Left hindlimb (tissue), 1 donor: ENCODE measurements at places on chromosomes 12 and 14.

DNA sequence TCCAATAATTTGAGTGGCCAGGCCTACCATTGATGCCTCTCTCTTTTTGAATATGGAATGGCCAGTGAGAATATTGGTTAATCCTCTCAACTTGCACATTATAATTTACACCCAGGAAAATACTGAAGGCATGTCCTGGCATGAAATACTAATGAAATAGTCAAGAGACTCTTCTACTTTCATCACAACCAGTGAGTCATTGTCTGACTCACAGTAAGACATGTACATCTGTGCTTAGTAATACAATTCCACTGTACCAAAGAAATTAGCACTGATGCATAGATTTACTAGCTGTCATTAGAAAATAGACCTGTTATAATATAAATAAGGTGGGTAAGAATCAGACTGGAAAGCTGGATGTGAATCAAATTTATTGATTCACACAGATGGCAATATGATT, 31.6 kb downstream of the KCNC2 start:
- DNase-seq, result no peak

DNA sequence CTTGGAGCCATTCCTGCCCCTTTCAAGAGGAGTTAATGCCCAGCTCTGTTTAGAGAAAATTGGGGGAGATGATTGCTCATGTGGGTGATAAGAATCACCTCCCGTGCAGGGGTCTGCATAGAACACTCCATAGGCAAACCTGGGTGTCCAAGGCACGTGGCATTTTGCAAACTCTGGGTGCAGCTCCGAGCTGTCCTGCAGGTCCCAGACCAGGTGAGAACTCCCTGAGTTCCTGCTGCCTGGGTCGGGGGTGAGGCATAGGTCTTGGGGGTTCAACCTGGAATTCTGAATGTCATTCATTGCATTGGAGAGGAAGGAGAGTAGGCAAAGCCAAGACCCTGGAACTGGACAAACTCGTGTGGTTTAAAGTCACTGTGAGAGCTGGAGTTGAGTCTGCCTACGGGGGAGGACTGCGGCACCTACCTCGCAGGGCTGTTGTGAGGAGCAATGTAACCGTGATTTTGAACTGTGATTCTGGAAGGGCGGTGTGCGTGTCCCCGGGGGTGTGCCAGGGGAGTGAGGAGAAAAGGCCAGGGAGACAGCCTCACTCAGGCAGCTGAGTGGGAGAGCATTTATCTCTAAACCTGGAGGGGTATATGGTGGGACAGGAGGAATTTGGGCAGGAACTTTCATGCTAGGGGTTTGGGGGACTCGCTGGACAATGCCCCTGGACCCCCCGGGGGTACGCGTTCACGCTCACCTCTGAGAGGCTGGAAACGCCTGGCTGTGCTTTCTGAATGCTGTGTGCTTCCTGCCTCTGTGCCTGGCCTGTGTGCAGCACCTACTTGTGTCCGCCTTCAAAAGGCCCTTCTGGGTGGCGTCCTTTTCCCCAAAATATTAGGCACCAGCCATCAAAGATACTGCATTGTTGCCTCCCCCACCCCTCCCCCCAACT, 30.4 kb downstream of the MEG3 start:
- DNase-seq, result no peak

GRCh38 chr12:111359914-111360276, 9.0 kb downstream of the PHETA1 start:
- DNase-seq, result no peak

GRCh38 chr14:53209370-53209769, 56.2 kb upstream of the DDHD1 start:
- DNase-seq, result no peak

DNA sequence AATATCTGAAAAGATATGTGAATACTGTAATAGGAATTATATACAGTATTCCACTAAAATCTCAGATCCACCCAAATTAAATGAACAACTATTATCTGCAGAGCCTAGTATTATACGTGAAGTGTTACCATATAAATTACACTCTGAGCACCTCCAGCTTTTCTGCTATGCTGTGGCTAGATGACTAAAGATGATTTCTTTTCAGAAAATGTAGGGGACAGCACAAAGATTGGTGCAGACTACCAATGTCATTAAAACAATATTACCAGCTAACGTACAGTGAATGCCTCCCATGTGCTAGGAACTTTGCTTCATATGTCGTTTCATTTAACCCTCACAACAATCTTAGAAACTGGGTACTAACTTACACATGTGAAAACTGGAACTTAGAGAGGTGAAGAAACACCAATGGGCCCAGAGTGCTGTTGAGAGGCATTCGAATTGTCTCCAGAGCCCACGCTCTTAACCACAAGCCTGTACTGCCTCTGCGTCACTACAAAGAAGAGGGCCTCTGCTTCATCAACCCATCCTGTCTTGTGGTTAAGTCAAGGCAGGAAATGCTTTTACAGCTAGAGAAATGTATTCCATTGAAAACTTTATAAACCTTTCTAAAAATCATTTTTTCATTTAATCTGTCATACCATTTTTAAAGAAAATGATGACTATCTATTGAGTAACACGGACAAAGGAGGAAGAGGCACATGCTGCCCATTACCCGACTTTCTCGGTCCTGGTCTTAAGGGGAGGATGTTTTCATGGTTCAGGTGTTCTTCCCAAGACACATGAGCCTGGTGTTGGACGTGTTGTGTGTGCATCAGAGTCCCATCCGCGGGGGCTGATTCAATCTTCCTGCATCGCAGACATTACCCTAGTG, 1.3 kb downstream of the GPR65 start:
- no peak for DNase-seq

DNA sequence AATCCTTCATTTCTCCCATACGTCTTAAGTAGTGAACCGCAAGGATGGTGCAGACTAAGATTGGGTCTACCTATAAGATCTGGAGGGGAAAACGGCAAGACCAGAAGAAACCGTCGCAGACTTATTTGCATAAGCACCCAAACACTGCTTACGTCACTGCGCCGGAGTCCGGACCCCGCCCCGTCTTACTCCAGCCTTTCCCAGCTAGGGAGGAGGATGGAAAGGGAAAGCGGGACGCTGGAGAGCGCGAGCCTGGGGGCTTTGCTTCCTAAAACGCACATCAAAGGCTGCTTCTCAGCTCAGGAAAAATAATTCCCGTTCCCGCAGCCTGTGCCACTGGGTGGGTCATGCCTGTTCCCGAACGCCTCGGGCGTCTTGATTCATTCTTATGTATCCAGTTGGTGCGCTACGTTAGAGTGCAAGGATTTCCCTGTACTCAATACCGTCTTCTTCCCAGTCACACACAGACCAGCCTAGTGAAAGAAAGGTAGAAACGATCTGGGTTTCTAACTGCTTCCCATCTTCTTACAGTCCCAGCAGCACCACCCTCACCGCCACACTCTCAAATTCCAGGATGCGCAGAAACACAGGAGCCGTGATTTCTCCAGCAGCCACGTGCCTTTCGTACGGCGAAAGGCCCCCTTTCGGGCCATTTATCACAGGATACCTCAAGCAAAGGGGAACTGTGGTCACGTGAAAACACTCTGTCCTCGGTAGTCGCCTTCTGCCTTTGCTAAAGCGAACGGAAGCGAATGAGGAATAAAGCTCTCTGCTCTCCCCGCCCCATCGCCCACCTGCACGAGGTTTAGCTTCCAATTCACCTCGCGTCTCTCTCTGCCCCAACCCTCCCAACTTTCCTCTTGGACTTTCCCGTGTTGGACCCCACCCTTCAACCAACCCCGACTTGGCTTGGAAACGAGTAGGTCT, 1.1 kb downstream of the SLC6A15 start:
- DNase-seq, result peak; percentile 83

DNA sequence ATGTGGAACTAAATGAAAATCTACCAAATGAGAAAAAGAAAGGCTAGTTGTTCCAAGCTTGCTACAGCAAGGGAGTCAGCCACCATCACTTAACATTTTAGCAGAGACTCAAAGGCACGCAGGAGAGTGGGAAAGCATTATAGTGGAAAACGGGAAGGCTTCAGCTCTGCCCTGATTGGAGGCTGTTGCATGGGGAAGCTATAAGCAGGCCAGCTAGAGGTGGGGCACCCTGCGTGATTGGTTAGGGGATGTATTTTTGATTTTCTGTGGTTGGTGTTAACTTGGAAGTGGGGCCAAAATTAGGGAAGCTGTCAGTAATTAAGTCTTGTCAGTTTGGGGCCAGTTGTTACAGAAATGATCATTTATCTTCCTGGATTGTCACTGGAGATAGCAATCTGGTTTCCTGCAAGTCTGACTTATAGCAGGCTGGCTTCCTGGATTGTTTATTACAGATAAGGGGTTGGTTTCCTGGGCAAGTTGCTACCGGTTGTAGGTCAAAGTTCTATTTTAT, 93.9 kb downstream of the FAR2 start:
- no peak for DNase-seq

- no peak for DNase-seq
Measured at GRCh38 chr14:80628547-80628946, 313.0 kb downstream of the CEP128 start.

GRCh38 chr14:94423453-94424056, 29.0 kb downstream of the SERPINA11 start:
- peak; percentile 57 for DNase-seq

GRCh38 chr14:70901269-70901668, 6.0 kb upstream of the PCNX1 start:
- DNase-seq, result no peak

DNA sequence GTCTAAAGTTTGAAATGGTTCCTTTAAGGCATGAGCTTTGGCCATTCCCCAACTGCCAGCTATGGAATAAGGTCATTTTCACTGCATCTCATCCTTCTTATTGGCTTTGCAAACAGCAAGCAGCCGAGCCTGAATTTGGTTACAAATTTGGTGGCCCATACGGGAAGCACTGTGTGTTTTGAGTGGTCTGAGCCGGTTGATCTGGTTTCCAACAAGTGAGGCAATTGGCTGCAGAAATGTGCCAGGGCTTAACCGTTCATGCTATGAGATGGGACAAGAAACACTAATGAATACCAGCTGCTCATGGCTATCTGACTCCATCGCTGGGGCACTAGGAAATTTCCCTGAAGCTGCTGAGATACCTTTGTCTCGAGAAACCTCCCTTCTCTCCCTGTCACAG, 9.3 kb downstream of the EDDM3A start:
- no peak for DNase-seq

GRCh38 chr14:66992776-66993175, 196.5 kb upstream of the GARIN2 start:
- no peak for DNase-seq

GRCh38 chr14:68401855-68402254, 391.0 kb downstream of the ZFP36L1 start:
- no peak for DNase-seq

- no peak for DNase-seq
Measured at GRCh38 chr14:61322799-61323290, 1.5 kb downstream of the PRKCH start.

- no peak for DNase-seq
Measured at GRCh38 chr12:19031032-19031431, 98.5 kb upstream of the PLEKHA5 start.

DNA sequence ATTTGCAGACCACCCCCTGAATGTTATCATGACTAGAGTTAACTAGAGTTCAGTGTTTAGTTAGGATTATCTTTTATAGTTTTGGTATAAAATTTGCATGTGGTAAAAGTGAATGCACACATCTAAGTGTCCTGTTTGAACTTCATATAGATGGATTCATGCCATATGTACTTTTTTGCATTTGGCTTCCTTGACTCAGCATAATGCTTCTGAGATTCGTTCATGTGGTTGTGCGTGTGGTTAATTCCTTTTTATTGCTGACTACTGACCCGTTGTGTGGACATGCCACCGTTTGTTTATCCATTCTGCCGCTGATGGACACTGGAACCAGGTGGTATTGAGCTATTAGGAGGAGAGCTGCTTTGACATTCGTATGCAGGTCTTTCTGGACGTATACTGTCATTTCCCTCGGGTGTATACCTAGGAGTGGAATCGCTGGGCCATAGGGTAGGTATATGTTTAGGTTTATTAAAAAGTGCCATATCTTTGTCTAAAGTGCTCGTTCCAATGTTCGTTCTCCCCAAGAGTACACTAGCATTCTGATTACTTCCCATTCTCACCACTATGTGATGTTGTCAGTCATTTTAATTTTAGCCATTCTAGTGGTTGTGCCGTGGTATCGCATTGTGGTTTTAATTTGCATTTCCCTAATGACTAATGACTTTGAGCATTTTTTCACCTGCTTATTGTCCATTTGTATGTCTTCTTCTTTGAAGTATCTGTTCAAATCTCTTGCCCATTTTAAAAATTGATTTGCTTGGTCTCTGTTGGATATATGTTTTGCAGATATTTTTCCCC, 37.7 kb downstream of the RIN3 start:
- no peak for DNase-seq

- peak; percentile 78 for DNase-seq
Measured at GRCh38 chr12:12561371-12562015, 1.2 kb downstream of the DUSP16 start.

- no peak for DNase-seq
Measured at GRCh38 chr14:94028450-94028826, 2.3 kb downstream of the OTUB2 start.

- DNase-seq, result no peak
Measured at GRCh38 chr14:100503251-100503650, 84.0 kb downstream of the BEGAIN start.

- no peak for DNase-seq
Measured at GRCh38 chr14:61659582-61659981, 35.7 kb upstream of the HIF1A start.

DNA sequence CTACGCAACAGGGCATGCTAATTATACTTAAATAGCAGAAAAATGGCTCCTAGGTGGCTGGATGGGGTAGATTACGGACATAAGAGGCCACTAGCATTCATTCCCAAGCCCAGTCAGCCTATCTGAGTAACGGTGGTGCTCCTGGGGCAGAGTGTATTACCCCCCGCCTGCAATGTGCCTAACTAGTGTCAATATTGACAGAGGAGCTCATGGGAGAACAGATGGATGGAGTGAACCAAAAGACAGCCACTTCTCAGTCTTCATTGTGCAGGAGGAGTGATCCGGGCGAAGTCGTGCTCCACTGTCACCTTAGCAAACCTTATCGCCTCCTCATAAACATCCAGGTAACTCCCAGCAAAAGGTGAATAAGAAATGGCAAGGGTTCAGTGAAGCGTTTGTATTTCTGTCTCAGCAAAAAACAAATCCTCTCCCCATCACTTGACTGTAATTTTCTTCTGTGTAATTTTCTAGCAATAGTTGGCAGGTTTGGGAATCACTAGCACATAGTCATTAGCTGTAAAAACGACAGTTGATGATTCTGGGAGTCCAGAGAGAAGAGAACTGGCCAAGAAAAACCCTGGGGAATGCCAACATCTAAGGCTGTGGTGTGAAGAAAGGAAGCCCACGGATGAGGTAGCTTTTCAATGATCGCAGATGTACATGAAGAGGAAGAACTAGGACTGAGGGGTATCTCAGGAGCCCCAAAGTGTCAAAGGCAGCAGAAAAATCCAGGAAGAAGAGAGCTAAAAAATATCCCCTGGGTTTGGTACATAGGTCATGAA, 126.6 kb upstream of the BCL2L14 start:
- no peak for DNase-seq

GRCh38 chr14:82641050-82641540, 1107.4 kb upstream of the SEL1L start:
- no peak for DNase-seq
